ENCODE measurements at places on chromosomes 2 and 18.

- DNase-seq: no peak
Measured at GRCh38 chr2:203177361-203177760, 61.5 kb upstream of the CYP20A1 start.

DNA sequence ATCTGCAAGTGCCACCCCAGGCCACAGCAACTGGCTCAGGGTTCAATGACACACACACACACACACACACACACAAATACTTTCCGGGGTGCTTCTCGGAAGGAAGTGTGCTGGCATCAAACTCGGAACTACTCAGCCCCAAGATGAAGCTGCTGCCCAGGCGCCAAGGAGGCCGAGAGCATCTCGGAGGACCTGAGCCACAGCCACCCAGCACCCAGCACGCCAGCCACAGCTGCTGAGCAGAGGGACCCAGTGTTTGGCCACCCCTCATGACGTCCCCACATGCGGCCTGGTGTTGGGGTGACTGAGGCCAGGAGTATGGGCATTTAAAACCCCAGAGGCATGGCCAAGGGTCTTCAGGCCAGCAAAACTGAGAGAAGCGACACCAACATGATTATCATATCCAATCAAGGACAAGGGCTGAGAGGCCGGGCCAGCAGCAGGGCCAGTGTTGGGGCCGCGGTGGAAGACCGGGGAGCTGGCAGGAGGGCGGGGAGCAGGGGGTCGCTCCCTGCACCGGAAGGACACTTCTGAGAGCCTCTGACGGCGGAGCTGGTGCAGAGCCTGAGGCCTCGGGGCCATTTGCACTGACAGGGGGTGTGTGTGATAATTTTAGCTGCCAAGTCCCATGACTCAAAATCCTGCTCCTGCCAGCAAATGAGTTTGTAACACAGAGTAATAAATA lies 61.8 kb downstream of the BIN1 start:
- DNase-seq: no peak

- no peak for DNase-seq
Measured at GRCh38 chr2:173991856-173992588, 26.8 kb upstream of the SP3 start.

- no peak for DNase-seq
Measured at GRCh38 chr18:79682481-79682880, 2.9 kb downstream of the CTDP1 start.

- DNase-seq: no peak
Measured at GRCh38 chr2:205849136-205849535, 166.8 kb downstream of the NRP2 start.

DNA sequence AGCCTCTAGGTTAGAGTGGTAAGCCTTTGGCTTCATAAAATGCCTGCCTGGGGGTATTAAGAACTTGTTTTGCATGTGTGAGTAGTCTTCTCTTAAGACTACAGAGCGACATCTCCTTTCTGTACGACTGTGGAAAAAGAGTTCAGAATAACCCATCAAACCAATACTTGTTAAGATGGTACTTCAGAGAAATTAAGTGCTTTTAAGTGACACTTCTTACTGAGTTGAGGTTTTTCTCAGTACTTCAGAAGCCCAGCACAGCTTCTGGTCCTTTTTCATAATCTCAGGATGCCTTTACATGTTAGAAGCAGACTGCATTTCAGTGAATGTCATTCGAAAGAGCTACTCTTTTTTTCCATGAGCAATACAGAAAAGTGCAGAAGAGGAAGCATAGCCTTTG lies 10.8 kb downstream of the XRCC5 start:
- no peak for DNase-seq

Measured in stimulated activated CD4-positive, alpha-beta T cell treated with anti-CD3 and anti-CD28 coated beads, TNF-alpha, amount 100 ng/mL, for 24 hours (primary cell).